Stimulated activated CD4-positive, alpha-beta T cell treated with anti-CD3 and anti-CD28 coated beads, Interleukin-1b, Interleukin-23, amount 100 ng/mL, for 24 hours (primary cell): ENCODE measurements at places on chromosomes 1 and 21.

DNA sequence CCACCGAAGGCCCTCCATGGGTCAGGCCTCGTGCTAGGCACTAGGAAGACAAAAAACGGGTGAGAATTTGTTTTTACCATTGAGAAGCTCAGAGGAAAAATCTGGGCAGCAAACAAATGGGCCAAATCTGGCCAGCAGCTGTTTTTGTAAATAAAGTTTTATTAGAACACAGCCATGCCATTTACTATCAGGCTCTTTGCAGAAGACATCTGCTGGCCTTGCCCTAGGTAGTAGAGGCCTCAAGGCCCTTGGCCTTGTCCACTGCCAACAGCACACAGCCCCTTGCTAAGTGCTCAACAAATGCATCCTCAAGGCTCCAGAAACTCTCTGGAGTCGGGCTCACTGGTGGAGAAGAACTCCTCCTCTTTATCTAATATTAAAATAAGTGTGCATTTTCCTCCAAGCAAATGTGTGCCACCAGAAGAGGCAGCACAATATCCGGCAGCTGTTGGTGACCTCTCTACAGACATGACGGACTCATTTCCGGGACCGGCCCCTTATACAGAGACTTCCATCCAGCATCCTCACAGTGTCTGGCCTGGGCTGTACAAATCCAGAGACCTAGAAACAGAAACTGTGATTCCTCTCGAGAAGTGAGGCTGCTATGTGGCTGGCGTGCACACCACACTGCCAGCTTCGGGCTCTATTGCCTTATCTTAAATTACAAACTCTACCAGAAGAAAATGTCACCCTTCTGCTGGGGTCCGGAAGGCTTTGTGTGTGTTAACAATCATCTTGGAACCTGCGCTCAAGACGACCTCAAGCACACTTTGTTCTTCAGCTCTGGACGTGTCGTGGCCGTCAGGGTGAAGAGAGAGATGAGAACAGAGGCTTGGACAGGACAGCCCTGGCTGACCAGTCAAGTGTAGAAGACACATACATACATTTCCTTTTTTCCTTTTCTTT, 203.9 kb downstream of the TOMM20 start:
- DNase-seq: no peak

DNA sequence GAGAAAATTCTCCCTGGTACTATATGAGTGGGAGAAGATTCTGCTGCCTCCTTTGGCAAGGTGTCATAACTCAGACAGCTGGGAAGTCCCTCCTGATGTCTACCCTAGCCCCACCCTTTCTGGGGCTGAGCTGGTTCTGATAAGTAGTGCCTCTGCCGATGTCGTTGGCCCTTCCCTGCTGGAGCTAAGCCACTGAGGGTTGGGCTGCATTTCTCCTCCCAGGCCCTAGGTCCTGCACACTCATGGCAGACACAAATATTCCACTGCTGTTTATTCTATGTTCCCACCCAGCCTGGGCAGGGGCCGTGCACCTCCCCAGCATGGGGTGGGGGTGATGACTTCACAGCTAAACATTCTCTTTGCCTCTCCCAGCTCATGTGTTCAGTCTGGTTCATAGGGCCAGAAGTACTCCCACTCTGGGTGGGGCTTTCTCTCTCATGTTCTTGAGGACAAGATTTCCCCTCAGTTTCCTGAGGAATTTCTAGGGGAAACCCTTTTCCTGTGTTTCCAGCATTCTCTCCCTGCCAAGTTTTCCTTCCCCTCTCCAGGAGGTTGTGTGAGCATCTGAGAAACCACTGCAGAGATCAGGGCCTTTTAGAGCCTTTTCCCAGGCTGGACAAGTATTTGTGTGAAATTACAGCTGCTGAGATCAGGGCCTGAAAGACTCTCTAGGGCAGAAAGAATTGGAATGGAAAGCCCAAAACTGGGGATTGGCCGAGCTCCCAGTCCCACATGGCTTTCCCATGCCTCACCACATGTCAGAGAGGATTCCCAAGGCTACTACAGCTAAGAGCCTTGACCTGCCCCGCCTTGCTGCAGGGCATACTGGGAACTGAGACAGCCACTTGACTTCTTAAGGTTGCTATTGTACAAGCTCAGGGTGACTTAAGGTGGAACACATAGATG, 66.2 kb downstream of the ATP2B4 start:
- DNase-seq: no peak

GRCh38 chr21:45788637-45789506, 145.3 kb downstream of the PCBP3 start:
- DNase-seq: no peak

DNA sequence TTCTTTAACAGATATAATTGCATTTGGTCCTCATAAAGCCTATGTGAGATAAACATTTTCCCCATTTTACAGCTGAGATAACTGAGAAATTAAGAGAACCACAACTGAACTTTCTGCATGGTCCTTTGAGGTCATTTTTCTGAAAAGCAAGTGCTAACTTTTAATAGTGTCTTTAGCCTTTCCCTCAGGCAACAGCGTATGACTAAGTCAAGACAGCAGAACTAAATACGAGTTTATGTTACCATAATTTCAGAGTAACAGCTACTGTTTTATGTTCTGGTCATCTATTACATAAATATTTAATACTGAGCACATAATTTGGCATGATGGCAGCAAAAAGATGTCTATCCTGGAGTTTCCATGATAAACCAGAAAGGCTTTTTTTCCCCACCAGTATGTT, 95.6 kb downstream of the OLFML2B start:
- no peak for DNase-seq

GRCh38 chr1:76314730-76315129, 240.2 kb downstream of the ST6GALNAC3 start:
- no peak for DNase-seq

- DNase-seq: no peak
These were observed 89.7 kb upstream of the RGS1 start for GRCh38 chr1:192485692-192486436.

DNA sequence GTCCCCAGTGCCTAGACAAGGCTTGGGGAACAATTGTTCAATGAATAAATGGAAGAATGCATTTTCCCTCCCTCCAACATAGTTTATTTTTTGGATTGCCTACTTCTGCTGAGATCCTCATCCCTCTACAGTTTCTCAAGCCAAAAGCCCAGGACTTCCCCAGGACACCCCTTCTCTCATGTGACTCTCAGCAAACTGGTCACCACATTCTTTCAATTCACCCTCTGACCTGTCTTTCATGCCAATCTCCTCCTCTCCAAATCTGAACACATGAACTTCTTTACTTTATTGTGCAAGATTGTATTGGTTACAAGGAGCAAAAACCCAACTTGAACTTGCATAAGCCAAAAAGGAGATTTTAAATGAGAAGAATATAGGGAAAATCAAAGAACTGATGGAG, 103.2 kb upstream of the JUN start:
- DNase-seq: no peak

DNA sequence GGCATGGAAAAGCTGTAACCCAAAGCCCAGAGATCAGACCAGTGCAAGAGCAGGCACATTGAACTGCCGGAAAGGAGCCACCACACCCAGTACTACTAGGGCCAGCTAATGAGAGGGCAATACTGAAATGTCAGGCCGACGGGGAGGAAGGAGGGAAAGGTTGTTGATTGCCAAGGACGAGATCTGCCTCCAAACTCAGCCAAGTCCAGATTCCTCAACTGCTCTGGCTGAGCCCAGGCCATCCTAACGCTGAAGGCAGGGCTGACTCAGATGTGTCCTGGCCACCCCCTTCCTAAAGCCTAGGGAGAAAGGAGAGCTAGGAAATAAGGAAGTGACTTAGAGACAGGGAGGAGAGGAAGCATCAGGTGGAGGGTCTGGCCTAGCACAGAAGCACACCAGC, 42.1 kb upstream of the IPO9 start:
- DNase-seq: no peak

DNA sequence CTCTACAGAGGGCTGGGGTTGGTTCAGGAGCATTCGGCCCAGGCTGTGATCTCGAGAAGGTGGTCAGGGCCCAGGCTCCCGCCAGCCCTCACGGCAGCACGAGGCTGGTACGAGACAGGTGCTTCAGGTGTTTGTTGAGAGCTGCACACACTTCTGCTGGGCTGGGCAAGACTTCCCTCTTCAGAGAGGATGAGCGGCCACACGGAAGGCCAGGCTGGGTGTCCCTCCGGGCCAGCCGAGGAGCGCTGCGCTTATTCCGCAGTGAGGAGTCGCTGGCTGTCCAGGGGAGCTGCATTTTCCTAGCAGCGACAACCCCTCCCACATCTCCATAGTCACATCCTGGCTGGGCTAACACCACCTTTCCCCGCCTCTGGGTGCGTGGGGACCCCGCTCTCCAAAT, 50.5 kb downstream of the PDE9A start:
- no peak for DNase-seq

- no peak for DNase-seq
These were observed 45.3 kb downstream of the AKNAD1 start for GRCh38 chr1:108811611-108812010.

GRCh38 chr1:97919585-97920261, 1.1 kb downstream of the DPYD start:
- no peak for DNase-seq

DNA sequence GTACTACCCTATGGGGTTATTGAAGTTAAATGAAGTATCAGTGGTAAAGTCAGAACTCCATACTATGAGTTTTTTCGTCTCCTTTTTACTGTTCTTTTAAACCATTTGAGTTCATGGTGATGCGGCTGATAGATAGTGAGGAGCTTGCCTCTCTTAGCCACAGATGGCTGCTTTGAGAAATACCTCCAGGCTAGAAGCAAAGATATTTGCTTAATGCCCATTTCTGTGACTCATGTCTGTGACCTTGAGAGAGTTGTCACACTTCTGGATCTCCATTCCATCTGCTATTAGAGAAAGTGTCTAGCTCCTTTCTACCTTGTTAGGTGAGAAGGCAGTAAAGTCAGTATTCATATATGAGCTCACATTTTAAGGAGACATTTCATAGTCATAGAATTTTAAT, 89.5 kb upstream of the PLXNA2 start:
- no peak for DNase-seq

DNA sequence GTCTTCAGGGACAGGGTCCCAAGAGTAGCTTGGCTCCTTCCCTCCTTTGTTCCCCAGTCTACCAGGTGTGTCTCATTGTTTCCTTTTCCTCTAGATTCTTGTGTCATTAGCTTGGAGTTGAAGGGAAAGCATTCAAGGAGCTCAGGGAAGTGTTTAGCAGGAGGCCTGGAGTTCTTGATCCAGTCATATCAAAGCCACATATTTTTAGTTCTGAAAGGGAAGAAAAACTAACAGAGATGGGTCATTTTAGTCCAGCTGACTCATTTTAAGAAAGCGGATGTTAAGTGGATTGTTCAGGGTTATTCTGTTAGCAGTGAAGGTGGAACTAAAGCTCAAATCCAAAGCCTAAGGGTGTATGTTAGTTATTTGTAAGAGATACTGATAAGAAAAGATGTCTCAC, 721 bp downstream of the C1orf54 start:
- DNase-seq: no peak

DNA sequence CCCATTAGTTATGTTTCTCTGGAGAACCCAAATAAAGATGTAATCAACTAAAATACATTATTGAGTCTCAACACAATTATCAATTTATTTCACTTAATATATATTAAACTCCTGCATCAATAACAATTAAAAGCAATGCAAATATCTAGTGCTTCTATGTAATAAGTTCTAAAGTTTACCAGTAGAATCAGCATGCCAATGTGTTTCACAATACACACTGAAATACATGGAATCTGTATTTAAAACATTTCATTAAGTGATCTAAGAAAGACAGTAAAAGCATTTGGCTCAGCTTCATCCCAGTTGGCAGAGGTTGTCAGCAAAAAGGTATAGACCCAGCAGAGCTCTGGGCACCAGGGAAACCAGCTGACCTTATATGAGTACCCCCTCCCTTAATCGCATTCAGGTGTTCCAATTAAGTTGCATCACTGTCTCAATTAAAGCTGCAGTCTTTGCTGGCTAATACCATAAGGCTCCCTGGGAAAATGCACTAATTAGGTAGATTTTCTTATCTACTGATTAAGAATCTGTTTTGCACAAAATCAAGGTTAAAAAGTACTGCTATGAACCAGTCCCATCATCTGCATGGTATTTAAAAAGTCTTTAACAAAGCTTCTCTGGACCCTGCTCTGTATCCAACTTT, 63.1 kb downstream of the NIBAN1 start:
- DNase-seq: no peak

GRCh38 chr1:160879056-160879455, 5.9 kb downstream of the ITLN1 start:
- DNase-seq: no peak

DNA sequence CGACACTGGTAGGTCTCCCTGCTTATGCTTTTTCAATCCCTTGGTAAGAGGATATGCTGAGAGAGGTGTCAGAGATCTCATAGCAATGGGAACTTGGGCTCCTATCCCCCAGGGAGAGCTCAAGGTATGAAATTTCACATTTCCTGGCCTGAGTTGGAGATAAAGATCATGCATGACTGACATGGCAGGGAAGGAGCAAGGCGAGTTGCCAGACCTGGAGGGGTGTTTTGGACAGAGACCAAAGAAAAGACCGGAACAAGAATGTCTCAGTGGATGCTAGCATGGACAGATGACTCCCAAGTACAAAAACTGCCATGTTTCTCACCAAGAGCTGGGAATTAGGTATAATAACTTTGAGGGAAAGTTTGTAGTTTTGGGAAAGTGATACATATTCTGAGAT, 334.1 kb upstream of the B3GALT2 start:
- DNase-seq: no peak

DNA sequence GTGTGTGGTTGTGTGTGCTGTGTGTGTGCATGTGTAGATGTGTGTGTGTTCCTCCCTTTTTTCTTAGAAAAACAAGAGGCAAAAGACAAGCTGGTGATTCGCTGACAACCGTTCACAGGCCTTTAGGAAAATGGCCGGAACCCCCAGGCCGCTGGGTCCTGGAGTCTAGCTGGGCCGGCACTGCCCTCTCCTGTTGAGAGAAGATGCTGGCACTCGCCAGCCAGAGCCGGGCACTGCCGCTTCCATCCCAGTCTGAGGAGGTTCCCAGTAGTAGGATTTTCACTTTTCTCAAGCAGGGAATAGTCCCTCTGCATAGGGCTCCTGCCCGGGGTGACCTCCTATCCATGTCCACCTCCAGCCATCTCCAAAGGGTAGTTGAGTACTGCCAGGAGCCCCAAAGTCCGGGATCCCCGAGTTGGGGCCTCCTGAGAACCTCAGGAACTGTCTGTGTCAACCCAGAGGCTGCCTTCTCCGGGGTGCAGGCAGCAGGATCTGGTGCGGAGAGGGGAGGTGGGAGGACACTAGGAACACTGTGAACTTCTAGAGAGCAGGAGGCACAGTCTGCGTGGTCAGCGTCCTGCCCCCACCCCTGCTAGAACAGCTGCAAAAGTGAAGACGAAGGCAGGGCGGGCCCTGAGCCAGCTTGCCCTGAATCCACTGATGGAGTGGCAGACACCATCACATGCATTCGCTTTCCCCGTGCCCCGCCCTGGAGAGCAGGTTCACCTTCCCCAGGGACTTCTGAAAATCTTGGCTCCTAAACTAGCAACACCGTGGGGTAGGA, 44.1 kb upstream of the ARHGEF16 start:
- no peak for DNase-seq

DNA sequence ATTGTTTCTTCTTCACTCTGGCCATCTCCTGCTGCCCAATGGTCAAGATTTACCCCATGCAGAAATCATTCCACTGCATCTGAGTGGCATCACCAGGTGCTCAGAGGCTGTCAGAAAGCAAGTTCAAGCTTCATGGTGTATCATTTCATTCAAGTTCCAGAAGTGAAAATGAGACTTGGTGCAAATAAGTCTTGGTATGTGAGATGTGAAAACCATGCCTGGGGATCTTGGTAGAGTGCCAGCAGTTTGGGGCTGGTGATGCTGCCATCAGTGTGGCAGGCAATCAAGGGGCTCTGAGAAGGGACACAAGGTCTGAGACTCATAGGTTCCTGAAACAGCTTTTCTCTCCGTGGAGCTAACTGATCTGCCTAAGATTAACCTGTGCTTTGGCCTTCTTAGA, 52.0 kb downstream of the CD2 start:
- peak; percentile 45 for DNase-seq
